Stimulated activated CD8-positive, alpha-beta memory T cell treated with anti-CD3 and anti-CD28 coated beads, Interleukin-7, amount 100 ng/mL, for 1 hour (primary cell): ENCODE measurements at places on chromosomes 7 and 10.

DNA sequence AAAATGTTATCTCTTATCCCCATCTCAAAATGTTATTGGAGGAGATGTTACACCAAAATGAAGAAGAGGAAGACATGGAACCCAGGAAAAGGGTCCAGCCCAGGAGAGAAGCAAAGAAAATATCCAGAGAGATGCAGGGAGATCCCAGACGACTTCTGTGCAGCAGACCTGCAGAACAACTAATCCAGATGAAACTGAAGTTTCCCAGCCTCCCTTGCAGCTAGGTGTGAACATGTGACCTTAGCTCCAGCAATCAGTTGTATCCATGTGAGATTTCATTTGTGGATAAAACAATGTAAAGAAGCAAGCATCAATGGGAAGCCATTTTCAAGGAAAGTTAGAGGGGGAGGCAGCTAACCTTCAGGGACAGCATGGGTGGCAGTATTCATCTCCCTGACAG lies 55.8 kb upstream of the NANOS1 start:
- no peak for DNase-seq

- DNase-seq = no peak
Observed at GRCh38 chr10:87750817-87751216, 67.2 kb downstream of the ATAD1 start.

DNA sequence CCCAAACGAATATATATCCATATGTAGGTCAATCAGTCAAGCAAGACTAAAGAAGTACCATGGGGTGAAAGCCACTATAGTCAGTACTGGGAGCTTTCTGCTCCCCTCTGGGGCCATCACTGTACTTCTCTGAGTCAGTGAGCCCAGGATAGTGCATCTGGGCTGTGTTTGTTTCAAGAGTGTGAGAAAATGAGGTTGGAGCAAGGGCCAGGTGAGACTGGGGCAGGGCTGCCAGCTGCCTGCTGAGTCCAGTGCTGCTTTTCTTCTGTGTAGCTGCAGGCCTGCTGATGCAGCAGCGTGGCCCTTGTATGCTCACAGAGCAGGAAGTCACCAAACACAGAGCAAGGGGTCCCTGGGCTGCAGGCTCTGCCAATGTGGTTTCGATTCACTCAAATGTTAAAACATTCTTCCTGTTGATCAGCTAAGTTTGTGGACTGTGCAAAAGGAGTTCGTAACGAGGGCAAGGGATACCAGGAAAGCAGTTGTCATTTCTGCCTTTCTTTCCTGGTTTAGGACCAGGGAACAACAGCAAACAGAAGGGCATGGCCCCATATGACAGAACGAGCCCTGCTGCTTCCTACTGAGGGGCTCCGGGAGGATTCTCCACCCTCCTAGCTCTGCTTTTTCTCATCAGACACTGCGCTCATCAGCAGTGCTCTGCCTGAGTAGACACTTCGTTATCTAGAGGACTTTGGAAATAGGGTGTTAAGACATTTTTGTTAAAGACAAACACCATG lies 65.4 kb upstream of the TNS3 start:
- DNase-seq = no peak

DNA sequence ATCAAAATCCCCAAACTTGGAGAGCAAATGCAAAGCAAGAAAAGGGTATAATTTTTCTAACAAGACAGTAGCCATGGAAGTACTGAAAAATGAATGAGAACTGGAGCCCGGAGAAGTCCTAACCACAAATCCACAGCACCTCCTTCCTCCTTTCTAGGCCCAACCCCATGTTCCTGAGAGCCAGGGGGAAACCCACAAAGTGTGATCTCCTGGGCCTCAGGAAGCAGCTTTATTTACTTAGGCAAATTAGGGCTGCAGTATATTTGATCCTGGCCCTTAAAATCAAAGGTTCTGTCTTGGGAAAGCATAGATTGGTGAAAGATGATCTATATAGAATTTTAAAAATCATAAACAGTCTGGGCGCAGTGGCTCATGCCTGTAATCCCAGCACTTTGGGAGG lies 103.0 kb downstream of the DOCK4 start:
- no peak for DNase-seq

GRCh38 chr7:157501581-157501980 lies 164.8 kb downstream of the DNAJB6 start:
- DNase-seq = no peak

- DNase-seq = peak; percentile 57
Observed at GRCh38 chr10:100998991-100999741, 442 bp upstream of the LZTS2 start.

DNA sequence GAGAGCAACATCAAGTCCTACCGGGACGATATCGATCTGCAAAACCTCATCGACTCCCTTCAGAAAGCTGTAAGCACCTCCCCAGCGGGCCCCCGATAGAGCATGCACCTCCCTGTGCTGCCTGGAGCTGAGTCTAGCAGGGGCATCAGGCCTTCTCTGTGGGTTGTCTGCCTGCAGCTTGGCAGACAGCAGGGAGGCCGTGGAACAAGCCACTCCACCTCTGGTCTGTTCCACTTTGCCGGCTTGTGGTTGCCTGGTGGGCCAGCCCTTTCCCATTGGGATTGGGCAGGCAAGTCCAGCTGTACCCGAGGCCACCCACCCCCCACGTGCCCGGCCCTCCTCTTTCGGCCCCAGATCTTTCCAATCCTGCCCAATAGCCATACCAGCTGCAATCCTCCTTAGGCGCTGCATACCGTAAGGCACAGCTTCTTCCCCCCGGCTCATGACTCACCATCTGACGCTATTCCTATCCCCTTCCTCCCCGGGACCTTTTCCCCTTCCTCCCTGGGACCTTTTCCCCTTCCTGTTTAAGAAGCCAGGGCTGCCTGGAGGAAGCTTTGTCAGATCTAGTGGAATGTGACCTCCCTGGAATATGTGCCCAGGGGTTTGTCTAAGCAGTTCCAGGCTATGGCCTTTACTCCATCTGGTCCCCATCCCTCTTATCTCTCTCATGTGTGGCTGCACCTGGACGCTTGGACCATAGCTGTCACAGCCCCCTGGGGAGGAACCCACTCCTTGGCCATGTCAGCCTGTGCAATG lies 28.1 kb upstream of the SH2D4B start:
- no peak for DNase-seq

DNA sequence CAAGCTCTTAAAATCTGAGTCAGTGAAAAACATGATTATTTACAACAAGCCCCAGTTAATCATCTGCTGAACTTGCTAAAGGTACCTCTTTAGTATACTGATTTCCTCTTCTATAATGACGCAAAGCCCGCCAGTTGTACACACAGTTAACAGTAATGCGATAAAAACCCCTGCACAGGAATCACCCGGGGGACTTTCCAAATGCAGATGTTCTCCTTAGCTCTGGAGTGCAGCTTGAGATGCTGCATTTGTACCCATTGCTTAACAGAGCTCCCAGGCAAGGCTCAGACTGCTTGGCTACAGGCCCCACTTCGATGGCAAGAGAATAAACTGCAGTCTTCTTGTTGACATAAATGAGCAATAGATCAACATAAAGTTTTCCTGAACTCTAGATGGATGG lies 279.6 kb upstream of the HGF start:
- DNase-seq = no peak

GRCh38 chr10:29980084-29980483 lies 79.3 kb downstream of the JCAD start:
- no peak for DNase-seq

- no peak for DNase-seq
Observed at GRCh38 chr10:78947226-78947625, 121.5 kb upstream of the ZMIZ1 start.

GRCh38 chr7:151035026-151035717 lies 6.9 kb downstream of the ABCB8 start:
- DNase-seq = no peak

DNA sequence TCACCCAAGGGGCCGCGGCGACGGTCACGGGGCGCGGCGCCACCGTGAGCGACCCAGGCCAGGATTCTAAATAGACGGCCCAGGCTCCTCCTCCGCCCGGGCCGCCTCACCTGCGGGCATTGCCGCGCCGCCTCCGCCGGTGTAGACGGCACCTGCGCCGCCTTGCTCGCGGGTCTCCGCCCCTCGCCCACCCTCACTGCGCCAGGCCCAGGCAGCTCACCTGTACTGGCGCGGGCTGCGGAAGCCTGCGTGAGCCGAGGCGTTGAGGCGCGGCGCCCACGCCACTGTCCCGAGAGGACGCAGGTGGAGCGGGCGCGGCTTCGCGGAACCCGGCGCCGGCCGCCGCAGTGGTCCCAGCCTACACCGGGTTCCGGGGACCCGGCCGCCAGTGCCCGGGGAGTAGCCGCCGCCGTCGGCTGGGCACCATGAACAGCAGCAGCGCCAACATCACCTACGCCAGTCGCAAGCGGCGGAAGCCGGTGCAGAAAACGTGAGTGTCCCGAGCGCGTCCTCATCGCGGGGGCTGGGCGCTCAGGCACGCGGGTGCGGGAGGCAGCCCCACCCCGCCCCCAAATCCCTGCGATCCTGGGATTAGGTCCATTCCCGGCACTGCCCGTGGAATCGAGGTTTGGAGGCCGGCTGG lies 509 bp downstream of the AHR start:
- DNase-seq = peak; percentile 19

- DNase-seq = no peak
Observed at GRCh38 chr10:32059472-32059871, 3.2 kb upstream of the KIF5B start.

GRCh38 chr7:107254398-107254985 lies 85.7 kb downstream of the HBP1 start:
- no peak for DNase-seq

GRCh38 chr10:93851169-93851568 lies 42.6 kb upstream of the SLC35G1 start:
- DNase-seq = no peak

DNA sequence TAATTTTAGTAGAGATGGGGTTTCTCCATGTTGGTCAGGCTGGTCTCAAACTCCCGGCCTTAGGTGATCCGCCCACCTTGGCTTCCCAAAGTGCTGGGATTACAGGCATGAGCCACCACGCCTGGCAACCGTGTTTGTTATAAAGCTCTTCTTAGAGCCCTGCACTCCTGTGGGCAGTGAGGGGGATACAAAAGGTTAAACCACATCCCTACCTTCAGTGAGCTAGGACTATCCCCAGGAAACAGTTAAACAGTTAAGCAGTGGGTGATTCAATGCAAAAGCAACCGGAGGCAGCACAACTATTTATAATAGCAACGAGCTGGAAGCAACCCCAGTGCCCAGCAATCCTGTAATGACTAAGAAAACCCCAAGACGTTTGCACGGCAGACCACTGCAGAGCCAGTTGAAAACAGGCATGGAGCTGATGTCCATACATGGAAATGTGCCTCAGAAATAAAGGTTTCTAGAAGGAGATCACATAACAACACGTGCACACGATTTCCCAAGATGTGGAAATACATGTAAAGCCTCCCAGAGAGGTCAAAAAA lies 107.2 kb upstream of the LYZL2 start:
- no peak for DNase-seq
